ENCODE measurements at places on chromosomes 7 and 10. TPM values are rescaled to one million over a fixed set of nuclear protein-coding genes. Genes with fewer than 3 reads are reported as not detected.

GRCh38 chr10:132264306-132264950 lies 43.3 kb downstream of the STK32C start:
- DNase-seq, result no peak

GRCh38 chr7:15836041-15836440 lies 149.6 kb upstream of the MEOX2 start:
- no peak for DNase-seq

GRCh38 chr10:2509081-2509531 lies 558.2 kb upstream of the PFKP start:
- peak; percentile 18 for DNase-seq

GRCh38 chr7:107538001-107538400 lies 25.7 kb downstream of the COG5 start:
- DNase-seq, result no peak

DNA sequence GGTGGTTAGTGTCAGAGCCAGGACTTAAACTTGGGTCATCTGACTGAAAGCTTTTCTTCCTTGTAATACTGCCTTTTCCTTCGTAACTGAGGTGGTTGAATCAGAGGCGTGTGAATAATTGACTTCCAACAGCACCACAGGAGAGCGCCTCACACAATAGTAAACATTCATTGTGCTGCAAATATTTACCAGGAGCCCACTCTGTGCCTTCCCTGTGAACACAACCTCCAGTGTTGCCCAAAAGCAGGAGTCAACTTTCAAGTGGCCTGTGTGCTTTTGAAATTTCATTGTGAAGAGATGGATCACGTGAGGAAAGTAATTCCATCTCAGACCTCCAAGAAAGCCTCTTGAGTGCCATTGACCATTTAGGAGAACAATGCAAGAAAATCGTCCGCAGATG lies 60.2 kb downstream of the ADRA2A start:
- no peak for DNase-seq

DNA sequence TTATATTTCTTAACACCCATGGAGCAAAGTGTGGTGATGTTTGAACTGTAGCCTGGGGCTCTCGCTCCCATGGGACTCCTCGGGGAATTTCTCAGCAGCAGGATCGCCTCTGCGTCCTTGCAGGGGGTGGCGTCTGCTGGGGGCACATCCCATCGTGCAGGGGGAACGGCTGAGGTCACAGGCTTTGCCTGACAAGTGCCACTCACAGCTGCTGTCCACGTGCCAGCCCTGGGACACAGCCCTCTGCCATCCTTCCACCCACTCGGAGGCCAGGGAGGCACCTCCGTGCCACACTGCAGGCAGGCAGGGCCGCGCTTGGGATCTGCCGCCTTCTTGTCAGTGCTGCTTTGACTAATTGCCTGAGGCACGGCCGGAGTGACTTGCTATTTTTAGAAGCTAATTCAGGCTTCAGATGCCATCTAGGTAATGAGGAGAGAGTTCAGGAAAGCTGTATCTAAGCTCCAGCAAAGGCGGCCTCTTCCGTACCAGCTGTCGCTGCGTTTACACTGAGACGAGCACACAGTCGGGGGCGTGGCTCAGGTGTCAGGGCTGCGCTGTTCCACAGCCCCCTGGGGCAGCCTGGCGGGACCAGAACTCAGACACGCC lies 45.7 kb downstream of the PITRM1 start:
- DNase-seq, result peak; percentile 55

DNA sequence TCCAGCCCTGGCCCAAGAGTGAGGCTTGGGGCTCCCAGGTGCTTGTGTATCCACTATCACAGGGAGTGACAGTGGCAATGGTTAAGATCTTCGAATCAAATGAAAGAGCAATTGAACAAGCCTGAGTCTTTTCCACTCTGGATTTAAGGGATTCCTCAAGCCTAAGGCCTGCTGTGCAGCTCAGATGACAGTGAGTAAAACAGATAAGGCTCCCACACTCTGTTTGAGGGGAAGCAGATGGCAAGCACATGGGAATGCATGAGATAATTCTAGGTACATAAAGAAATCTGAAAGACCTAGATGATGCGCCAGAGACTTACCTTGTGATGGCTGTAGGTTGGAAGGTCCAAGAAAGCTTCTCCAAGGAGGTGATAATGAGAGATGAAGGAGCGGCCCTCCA lies 95.0 kb downstream of the LRRC18 start:
- no peak for DNase-seq

GRCh38 chr10:127855591-127855881 lies 37.2 kb downstream of the CLRN3 start:
- no peak for DNase-seq

Gene TRPV5
- total RNA-seq, result not detected

Gene SLC18A2
- total RNA-seq, result 0.76 TPM

Gene FASTK
- total RNA-seq, result 107 TPM

Gene CLDN12
- 53.0 TPM for total RNA-seq

Data from hepatocyte (in vitro differentiated cells).